ENCODE measurements at places on chromosomes 7 and 10.

DNA sequence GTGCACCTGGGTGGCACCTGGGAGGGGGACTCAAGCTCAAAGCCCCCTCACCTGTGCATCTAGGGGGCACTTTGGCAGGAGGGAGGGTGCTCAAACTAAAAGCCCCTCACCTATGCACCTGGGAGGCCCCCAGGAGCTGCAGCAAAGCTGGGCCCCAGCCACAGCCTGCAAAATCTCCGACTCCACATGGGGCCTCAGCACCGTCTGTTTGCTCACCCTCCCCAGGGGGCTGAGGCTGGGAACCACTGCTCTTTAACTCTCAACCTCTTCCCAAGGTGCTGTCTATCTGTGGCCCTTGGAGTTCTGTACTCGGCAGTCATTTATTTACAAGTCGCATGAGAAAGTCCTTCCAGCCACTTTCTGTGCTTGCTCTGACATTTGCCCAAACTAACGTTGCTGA, 458.4 kb downstream of the DNAJB6 start:
- no peak for DNase-seq

DNA sequence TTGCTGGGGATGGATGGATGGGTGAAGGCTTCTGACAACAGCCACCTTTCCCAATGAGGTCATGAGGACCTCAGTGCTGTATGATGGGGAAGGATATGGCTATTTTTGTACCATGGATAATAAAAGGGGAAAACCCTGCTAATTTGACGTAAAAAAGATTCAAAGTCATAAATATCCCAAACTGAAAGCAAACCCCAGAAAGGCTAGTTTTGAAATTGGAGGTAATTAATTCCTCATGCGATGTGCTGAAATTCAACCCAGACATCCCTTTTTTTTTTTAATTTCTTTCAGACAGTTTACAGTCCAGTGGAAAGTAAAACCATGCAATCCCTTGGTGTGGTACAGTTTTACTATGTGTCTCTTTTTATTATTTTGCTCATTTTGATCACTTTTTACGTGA, 254.5 kb upstream of the BMPER start:
- DNase-seq = no peak

GRCh38 chr10:108052981-108053380, 888.5 kb upstream of the SORCS1 start:
- DNase-seq = no peak

GRCh38 chr10:93383562-93383981, 98.6 kb downstream of the MYOF start:
- DNase-seq = no peak

DNA sequence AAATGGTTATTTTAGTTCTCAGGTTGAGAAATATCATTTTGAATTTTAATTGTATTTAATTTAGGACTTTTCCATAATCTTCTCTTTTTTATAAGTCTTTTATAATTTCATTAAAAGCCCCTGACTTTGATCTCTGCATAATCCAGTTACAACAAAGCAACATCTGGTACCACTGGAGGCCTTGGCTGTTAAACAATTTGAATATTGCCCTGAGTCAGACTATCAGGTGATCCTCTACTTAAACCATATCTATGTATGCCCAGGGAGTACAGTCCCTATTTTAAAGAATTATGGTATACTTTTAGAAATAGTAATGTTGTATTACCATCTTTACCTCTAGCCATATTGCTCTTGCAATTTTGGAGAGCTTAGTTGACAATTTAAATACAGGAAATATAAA, 119.1 kb downstream of the MAGI2 start:
- DNase-seq = no peak

DNA sequence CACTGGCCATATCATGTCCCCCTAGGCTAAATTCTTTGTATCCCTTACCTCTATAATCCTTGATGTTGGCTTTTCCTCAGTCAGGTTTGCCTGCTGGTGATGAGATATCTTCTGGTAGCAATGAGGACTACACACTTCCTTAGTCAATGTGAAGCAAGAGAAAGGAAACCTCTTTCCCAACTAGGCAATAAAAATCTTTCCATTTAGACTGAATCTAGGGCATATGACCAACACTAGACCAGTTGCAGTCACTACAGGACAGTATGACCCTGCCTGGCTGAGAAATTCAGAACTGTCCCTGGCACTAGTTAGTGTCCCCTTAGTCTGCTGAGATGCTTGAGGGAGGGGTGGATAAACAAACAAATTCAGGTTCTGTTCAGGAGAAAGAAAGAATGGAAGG, 142.6 kb downstream of the RNLS start:
- no peak for DNase-seq

GRCh38 chr7:73963252-73963822, 64.6 kb upstream of the ELN start:
- no peak for DNase-seq

DNA sequence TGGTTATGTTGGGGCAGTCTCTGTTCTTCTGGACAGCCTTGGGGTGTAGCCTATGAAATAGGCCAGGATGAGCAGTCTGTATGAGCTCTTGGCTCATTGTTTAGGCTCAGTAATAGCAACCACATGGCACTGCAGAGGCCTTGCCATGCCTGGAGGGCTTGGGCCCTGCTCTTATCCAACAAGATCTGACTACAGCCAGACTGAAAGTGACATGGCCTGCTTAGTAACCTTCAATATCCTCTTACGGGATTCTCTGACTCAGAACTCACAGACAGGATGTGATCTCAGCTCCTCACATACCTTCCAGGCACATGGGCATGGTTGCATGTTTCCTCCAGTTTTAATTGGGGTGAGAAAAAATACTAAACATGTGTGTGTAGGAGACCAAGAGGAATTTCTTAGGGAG, 289.3 kb downstream of the PTEN start:
- DNase-seq = no peak

DNA sequence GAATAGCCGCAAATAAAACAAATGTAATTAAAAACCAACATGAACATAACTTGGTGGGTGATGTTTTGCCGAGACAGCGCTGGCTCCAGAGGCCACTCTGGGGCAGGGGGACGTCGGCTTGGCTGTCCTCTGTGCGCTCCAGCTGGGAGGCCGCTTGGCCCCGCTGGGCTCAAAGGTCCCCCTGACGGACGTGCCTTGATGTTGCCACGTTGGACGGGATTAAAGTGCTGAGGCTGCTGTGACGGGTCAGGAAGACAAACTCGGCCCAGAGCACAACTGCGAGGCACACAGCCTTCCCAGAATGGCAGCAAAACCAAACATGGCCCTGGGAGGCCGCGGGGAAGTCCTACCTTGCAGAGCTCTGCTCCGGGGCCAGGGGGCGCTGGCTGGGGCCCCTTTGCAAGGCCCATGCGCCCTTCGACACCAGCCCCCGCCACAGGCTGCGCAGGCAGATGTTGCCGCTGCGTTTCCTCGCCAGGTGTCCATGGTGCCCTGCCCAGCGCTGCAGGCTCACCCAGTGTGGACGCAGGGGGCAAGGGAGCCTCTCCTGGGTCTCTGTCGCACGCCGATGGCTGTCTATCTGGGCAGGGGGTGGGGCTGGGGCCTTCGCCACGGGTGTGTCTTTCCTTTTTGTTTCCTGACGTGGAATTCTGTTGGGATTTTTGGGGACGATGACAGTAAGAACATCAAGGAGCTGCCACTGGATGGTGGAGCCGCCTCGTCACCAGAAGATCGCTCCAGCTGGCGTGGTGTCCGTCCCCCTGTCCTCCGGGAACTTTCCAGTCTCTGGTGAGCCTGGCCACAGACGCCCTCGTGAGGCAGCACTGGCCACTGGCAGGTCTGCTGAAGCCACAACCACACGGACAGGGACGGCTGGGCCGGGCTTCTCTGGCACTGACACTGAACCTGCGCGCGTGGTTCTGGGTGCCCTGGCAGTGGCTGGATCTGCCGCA, 99.6 kb upstream of the DIP2C start:
- no peak for DNase-seq

DNA sequence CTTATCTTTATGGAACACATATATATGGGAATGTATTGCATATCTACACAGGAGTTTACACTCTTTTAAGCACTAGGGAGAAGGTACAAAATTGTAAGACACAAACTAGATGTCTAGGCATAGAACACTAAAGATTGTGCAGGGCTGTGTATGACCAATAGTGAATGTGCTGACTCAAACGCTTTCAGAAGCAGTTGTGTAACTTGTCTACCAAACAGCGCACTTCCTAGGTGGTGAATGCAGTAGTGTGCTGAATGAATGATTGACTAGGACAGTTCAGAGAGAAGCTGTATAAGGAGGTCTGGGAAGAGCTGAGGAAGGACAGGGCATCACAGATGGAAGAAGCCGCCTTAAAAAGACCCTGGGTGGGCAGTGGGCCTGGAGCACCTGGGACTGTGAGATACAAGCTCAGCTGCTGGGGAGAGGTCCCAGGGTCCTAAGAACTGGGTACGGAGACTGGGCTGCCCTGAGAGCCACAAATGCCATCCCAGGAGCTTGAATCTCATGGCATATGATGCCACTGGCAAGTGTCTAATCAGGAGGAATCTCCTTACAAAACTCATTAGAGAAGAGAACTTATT, 14.2 kb downstream of the CLRN3 start:
- DNase-seq = no peak

- DNase-seq = no peak
These were observed 117.5 kb downstream of the AHR start for GRCh38 chr7:17415955-17416354.

GRCh38 chr7:132045481-132045980, 489.1 kb upstream of the PODXL start:
- DNase-seq = no peak

All from stimulated activated CD4-positive, alpha-beta T cell treated with anti-CD3 and anti-CD28 coated beads, Interleukin-1b, Interleukin-23, amount 100 ng/mL, for 1 hour (primary cell).